Epithelial cell of esophagus (primary cell): ENCODE measurements at places on chromosomes 13 and 19.

DNA sequence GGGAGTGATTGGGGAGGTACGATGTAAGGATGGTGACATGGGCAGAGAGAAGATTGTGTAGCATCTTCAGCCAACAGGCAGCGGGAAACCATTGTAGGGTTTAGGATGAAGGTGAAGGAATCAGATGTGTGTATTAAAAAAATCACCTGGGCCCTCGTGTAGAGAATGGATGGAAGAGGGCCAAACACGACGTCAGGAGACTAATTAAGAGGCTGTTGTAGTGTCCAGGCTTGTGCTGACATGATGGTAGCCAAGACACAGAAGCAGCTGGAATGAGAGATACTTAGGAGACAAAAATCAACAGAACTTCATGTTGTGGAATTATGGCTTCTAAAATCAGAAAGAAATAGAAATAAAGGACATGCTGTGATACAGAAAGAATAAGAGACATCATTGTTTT lies 41.2 kb upstream of the ARGLU1 start:
- peak; percentile 61 for DNase-seq

- DNase-seq, result no peak
These were observed 10.9 kb upstream of the CERS1 start for GRCh38 chr19:18906605-18907519.

DNA sequence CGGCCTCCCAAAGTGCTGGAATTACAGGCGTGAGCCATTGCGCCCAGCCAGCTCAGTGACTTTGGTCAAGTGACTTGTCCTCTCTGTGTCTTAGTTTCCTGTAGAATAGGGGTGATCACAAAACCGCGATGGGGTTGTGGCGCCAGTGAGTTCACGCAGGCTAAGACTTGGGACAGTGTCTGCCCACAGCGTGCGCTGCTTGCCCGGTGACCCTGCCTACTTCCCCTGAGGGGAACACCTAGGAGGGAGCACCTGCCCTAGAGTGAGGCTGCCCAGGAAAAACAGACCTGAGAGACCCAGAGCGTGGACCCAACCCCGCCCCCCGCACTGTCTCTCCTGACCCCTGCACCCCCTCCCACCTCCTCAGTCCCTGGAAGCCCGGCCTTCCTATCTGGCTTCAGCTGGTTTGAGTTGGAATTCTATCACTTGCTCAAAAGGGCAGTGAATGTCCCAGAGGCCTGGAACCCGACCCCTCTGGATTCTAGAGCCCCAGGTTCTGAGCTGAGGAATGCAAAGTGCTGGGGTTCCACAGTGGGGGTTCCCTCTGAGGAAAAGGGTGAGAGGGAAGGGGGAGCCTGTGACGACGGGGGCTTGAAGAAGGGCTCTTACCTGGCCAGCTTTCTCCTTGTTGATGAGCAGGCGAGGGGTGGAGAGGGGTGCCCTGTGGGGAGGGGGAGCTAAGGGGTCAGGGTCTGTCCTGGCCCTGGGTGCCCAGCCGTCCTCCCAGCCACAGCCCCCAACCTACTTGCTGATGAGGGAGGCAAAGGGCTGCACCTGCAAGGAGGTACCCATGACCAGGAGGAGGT lies 2.2 kb upstream of the RINL start:
- DNase-seq, result no peak

DNA sequence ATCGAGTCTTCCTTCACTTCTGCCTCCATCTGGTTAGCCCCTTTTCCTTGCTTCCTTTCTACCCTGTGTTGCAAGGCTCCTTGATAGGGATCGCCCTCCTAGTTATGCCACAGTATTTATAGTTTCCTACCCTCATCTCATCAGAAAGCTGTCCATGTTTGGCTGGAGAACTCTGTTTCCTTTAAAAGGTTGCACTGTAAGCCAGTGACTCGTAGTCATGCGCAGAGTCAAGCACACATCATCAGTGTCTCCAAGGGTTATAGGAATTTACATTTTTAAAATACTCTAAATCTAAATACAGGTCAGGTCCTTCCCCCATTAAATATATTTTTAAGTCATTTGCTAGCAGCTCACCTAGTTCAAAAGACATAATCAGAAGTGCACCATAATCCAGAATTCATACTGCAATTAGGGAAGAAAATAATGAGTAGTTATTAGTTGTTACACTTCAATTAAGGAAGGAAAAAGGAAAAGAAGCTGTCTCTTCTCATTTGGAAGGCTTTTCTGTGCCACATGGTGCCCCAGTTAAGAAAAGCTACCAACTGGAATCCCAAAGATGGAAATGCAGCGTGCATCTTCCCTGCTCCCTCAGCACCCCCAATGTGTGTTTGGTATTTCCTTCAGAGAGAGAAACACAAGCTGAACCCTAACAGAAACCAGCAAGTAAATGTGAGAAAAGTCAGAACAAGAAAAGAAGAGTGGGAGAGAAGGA lies 81.0 kb downstream of the GPR12 start:
- peak; percentile 53 for DNase-seq

GRCh38 chr19:15331419-15332310 lies 674 bp downstream of the BRD4 start:
- DNase-seq, result peak; percentile 66

DNA sequence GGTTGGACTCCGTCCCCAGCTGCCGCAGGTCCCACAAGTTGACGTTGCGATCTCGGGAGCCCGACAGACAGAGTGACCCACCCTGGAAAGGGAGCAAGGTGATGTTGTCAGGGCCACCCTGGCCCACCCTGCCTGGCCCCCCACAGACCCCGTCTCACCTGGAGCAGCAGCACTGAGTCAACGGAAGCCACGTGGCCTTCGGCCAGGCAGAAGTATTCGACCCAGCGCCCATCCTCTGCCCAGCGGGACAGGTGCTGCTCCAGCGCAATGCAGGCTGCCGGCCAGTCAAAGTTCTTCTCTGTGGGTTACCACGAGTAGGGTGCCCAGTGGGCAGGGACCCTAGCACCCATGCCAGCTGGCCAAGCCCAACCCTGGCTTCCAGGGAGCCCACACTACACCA lies 1.8 kb downstream of the FBXW9 start:
- DNase-seq, result no peak

- DNase-seq, result no peak
These were observed 134.9 kb upstream of the SPACA7 start for GRCh38 chr13:112241288-112241687.

DNA sequence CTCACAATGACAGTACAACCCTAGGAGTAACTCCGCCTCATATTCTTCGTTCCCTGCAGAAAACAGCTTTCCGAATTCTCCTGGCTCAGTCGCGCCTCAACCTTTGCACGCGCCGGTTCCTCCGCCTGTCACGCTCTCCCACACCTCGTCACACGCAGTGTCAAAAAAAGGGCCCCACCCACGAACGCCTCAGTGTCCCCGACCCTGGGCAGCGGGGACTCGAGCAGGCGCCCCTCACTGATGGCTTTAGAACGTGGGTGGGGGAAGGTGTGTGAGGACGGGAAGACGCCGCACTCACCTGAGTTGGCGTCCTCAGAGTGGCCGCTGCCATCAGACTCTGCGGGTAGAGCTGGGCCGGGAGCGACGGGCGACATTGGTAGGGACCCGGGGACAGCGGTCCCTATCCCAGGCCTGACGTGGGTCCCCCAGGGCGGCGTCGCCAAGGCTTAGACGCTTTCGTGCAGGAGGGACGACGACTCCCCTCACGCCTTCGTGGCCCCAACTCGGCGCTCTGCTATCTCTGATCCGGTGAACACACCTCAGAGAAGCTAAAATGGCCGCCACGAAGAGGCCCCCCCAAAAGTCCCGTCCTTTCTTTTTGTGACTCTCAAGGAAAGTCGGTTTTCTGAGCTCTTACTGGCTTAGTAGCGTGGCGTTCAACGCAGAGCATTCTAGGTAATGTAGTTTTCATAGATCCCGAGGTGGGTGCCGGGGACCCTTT lies at the start of gene ZNF154:
Gene ZNF154 (minus strand): TSS at position 564 of the 721 bp plus-strand sequence. CDS start 233 bp downstream, at position 331.
- DNase-seq, result peak; percentile 55

DNA sequence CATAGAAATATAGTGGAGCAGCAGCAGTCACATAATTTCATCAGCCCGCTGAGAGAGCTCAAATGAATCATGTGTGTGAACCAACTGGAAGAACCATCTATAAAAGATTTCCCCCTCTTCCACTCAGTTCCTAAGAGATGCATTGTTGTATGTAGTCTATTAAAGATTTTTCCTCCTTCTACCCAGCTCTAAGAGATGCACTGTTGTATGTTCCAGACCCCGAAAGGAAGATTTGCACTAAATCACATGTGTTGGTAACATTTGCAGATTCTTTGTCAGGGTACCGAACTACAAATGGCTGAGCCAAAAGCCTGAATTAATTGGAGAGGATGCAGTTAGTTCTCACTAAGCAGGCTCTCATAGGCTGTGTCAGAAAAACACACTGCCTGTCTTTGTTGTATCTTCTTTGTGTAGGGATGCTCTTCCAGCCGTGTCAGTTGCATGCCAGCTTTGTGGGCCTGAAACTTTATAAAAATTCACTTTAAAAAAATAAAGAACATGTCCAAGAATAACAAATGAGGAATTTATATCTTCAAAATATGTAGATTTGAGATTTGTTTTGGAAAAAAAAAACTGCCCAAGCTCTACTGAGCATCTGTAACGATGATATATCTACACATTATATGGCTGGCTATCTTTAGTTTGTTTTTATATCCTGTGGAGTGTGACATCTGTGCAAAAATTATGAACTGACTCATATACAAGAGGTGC lies 223.1 kb downstream of the MZT1 start:
- peak; percentile 26 for DNase-seq

DNA sequence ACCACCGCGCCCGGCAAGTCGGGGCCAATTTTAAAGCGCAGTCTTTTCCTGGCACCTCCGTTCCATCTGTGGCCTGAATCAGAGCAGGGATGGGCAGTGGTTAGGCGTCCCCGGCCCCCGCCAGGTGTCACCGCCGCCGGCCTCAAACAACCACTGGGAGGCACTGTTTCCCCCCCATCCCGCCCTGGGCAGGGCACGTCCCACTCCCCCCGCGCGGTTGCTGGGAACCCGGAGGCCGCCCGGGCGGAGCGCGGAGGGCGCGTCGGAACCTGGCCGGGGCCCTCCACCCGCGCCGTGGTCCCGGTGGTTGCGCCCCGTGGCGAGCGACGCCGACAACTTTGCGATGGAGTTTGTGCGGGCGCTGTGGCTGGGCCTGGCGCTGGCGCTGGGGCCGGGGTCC lies at the start of gene GRIN3B:
Gene GRIN3B (plus strand): TSS at position 325 of the 400 bp plus-strand sequence. CDS start 19 bp downstream, at position 344.
- DNase-seq, result peak; percentile 76

DNA sequence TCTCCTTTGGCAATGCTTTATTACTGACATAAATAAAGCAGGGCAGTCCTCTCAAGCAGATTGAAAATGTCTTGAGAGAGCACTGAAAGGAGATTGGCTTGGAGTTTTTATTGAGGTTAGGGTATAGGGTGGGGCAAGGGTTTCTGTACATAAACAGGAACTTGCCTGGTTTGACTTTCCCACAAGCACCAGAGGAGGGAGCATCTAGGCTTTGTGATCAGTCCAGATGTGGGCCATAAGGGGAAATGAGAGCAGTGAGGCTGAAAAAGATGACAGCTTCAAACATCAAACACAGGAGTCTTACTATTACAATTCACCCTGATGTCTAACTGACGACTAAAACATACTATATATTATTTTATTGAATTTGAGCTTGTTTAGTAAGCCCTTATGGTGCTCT lies 260.9 kb downstream of the MTUS2 start:
- DNase-seq, result no peak

DNA sequence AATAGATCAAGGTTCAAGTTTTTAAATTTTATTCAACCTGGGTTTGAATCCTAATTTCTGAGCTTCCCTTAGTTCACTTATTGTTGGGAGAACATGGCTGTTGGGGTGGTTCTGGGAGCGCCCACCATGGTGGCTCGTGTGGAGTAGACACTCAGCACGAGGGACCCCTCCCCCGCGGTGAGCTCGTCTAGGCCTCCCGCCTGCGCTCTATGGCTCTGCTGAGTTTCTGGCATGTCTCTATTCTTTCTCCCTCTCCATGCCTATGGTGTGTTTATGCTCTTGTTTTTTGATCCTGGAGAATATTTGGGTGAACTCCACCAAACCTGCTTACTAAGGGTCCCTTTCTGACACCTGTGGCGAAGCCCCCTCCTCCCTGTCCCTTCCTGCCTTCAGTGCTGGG lies 1.6 kb upstream of the EPN1 start:
- no peak for DNase-seq

- peak; percentile 61 for DNase-seq
These were observed 58.9 kb upstream of the TM9SF2 start for GRCh38 chr13:99442273-99442895.

- DNase-seq, result no peak
These were observed 47.3 kb downstream of the LATS2 start for GRCh38 chr13:21014139-21014501.

DNA sequence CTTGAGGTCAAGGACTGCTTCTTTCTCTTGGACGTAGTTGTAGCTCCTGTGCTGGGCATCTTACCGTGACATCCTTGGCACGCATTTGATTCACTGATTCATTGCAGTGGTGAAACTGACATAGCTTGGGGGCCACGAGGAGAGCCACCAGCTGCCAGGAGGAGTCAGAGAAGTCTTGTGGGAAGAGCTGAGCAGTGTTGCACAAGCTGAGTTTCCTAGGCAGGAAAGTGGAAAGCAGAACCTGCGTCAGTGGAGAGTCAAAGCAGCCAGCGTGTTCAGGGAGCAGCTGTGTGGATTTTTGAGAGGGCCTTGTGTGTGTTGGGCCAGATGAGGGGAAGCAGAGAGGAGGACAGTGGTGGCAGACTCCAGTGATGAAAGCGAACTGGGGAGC lies 5.3 kb upstream of the GPR183 start:
- peak; percentile 39 for DNase-seq

DNA sequence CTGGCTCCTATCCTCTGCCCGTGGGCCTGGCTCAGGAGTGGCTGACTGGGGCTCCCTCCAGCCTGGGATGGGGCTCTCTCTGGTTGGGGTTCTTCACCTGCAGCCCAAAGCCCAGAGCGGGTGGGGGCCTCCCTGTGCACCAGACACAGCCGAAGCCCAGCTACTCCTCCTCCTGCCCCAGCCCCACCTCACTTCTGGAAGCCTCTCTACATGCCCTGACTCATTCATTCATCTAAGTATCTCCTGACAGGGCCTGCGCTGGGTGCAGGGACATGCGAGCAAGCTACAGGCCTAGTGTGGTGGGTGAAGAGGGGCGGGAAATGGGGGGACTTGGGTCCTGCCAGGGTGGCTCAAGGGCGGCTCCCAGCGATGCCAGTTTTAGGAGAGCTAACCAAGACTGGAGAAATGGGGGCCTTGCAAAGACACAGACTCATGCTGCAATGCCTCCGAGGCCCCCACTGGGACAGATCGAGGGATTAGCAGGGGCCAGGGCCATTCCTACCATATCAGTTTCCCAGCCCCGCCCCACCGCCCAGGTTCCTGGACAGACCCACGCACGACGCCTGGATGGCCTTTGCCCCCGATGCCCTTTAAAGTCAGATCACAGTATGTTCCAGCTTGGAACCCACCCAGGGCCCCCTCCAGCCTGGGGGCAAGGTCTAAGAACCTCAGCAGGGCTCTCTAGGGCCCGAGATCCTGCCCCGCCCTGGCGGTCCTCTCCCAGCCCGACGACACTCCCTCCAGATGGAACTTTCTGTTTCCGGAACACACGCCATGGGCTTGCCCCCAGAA lies 12.6 kb downstream of the LSM4 start:
- DNase-seq, result peak; percentile 33

GRCh38 chr19:32802840-32803239 lies 66.7 kb downstream of the SLC7A9 start:
- DNase-seq, result no peak

- peak; percentile 18 for DNase-seq
These were observed 934.8 kb upstream of the SPRY2 start for GRCh38 chr13:81275666-81276258.

GRCh38 chr19:45508861-45509691 lies 1.8 kb downstream of the VASP start:
- peak; percentile 41 for DNase-seq

GRCh38 chr13:92512852-92513251 lies 713.8 kb upstream of the GPC6 start:
- no peak for DNase-seq

GRCh38 chr13:85974608-85975366 lies 175.6 kb upstream of the SLITRK6 start:
- DNase-seq, result peak; percentile 64

GRCh38 chr13:105232439-105232838 lies 1303.0 kb downstream of the EFNB2 start:
- DNase-seq, result no peak
